ENCODE measurements at places on chromosomes 2 and 18.

DNA sequence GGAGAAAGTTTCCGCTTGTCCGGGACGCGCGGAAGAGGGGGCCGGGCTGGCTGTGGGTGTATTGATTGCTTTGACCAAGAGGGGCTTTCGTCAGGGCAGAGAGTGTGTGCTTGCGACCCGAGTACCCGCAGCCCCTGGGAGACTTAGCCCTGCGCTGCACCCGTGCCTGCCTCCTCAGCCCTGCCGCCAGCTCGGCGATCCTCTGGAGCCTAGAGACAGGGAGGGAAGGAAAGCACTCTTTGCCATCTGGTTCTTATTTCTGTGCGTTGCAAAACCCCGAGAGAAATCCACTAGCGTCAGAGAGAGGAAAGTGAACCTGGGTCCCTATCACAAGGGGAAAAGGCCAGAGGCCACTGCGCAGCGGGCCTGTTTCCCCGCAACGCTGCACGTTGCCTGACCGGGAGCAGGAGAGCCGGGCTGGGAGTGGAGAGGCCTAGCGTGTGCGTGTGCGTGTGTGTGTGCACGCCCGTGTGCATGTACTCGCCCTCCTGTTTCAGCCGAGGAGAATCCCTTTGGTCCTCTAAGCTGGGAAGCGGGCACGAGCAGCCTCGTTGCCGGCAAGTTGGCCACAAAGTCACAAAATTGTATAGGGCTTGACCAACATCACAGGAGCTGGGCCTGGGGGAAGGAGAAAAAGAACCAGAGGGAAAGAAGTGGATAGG is 1.7 kb downstream of the SIX3 start:
- no peak for DNase-seq

DNA sequence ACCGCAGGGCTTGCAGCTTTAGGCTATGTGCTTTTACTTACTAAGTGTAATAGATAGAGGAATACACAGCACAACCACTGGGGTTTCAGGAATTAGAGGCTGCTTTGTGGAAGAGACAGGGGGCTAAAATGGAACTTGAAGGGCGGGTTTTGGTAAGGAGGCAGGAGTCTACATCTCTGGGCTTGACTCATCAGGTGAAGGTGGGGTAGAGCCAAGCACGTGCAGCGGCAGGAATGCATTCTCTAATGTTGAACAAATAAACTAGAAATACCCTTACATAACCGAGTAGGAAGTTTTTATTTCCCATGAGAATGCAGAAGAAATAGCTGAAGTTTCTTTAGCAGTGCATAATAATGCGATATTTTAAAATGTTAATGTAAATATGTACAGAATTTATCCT is 673.8 kb upstream of the SALL3 start:
- DNase-seq = no peak

GRCh38 chr2:42812899-42813479 is 20.6 kb upstream of the HAAO start:
- DNase-seq = no peak

DNA sequence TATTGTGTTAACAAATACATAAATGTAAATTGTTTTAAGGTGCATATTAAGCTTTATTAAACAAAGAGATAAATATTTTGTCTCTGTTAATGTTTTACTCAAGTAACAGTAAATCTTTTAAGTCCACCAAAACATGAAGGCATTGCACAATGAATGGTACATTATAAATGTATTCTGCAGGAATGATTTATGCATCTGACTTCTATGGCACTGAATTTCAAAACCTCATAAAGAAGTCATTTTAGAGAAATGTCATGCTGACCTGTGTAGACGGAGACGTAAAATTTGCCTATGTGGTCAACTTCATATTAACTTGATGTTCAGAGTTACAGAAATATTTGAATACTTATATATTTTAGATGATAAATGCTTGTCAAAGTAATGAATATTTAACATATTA is 194.7 kb downstream of the BABAM2 start:
- DNase-seq = no peak

- DNase-seq = no peak
Measured at GRCh38 chr2:203444738-203445137, 90.4 kb downstream of the RAPH1 start.

- DNase-seq = no peak
Measured at GRCh38 chr2:239625156-239625845, 224.5 kb upstream of the HDAC4 start.

DNA sequence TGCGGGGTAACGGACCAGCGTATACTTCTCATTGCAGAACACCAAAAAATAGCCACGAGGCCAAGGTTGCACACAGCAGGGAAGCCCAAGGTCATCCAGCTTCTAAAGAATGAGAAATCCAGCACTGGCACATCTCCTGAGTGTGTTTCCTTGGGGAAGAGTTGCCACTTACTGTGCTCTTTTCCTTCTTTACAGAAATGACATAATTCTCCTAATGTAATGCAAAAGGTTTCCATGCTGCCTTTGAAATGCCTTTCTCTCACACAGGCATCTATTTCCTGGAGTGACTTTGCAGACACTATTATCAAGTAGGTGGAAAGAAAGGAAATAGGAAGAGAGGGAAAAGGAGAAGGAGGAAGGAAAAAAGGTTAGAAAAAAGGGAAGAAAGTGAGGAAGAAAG is 862.1 kb upstream of the CELF4 start:
- no peak for DNase-seq
